ENCODE measurements at places on chromosomes 2 and 18.

GRCh38 chr2:111111101-111111755, 9.5 kb upstream of the BCL2L11 start:
- no peak for DNase-seq

DNA sequence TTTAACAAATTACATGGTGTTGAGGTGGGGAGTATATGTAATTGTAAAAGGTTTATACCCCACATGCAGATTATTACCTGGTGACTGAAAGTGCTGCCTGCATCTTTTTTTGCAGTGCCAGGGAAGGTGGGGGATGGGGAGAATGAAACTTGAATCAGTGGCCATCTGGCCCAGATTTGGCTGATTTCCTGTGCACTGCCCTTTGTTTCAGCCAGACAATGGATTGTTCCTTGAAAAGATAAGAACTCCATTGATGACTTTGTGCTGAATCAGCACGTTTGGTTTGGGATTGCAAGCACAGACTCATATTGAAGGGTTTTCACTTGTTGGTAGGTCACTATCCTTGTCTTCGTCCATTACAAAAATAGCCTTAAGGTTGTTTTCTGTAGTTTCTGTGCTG, 20.9 kb downstream of the GREB1L start:
- no peak for DNase-seq

DNA sequence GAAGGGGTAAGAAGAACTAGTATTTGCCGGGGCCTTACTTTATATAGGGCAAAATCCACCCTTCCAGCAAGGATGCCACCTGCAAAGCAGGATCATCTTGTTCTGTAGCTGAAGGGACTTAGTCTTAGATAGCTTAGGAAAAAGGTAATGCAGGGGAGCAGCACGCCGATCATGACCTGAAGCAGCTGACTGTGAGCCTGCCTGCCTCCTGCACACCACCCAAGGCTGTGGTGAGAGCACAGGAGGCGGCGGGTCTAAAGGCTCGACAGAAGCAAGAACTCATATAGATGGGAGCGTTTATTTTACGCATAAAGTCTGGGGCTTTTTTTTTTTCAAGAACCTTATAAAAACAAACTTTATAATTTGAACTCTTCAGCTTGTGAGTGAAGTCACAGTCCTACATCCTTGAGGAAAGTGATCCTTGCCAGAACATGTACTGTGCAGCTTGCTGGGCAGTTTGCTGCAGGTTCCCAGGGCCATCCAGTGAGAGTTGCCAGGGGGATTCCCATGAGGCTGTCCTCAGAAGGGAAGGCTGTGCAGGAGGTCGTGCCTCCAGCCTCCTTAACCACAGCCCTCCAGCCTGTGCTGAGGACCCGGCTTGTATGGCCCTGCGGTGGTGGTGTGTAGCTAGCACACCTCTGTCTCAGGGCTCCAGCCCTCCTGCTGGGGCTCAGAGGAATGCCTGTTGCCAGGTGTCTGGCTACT, 92.1 kb downstream of the RNF144A start:
- no peak for DNase-seq

DNA sequence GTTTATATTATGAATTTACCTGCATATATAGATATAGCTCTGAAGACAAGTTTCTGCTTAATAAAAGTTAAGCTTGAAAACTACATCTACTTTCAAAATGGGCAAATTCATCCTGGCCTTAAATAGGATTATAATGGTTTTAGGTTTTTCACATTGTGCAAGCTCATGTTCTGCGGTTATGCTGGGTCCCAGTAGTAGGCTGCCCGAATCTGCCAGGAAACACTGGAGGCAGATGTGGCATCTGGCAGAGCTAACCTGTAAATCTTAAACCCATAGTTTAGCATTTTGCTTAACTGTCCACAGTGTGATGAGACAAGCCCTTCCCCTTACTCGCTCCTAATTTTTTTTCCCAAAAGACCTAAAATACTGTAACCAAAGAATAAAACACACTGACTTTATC, 234.2 kb downstream of the TCF4 start:
- DNase-seq: no peak

- DNase-seq: no peak
Measured at GRCh38 chr2:128187032-128187654, 96.1 kb downstream of the UGGT1 start.

GRCh38 chr18:46042571-46043123, 29.4 kb downstream of the PSTPIP2 start:
- no peak for DNase-seq

- DNase-seq: no peak
Measured at GRCh38 chr2:45263147-45263546, 253.9 kb upstream of the SIX2 start.

- DNase-seq: no peak
Measured at GRCh38 chr2:227719641-227720040, 1.8 kb upstream of the SLC19A3 start.

- no peak for DNase-seq
Measured at GRCh38 chr2:146633159-146633558, 1211.7 kb upstream of the ACVR2A start.

DNA sequence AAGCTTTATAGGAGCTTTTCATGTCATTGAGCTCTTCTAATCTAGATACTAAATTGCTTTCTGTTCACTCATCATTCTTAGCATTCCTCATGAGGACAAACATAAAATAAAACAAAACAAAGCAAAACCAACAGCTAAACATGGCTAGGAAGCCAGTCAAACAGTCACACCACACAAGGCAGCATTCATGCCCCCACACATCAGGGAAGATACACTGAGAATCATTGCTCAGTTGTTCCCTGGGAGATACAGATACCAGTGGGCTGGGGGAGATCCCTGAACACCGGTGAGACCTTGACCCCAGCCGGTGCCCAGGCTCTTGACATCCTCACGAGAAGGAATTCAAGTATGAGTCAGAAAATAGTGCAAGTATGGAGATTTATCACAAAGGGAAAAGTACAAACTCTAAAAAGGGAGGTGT, 177.9 kb upstream of the ARL4C start:
- no peak for DNase-seq

DNA sequence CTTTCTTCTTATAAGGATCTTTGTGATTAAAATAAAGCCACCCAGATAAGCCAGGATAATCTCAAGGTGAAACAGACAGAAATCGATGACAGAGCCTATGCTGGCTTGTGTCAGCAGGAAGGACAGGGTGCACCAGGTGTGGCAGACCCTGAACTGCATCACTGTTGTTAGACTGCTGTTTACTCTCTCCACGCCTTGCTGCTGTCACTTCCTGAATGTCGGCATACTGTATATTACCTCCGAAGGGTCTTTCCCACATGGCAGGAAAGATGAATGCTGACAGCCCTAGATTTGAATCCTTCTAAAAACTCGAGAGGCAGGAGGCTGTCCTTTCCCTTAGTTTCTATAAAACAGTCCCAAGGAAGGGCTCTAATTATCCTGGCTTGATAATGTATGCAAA, 18.9 kb upstream of the TMEM163 start:
- DNase-seq: no peak

DNA sequence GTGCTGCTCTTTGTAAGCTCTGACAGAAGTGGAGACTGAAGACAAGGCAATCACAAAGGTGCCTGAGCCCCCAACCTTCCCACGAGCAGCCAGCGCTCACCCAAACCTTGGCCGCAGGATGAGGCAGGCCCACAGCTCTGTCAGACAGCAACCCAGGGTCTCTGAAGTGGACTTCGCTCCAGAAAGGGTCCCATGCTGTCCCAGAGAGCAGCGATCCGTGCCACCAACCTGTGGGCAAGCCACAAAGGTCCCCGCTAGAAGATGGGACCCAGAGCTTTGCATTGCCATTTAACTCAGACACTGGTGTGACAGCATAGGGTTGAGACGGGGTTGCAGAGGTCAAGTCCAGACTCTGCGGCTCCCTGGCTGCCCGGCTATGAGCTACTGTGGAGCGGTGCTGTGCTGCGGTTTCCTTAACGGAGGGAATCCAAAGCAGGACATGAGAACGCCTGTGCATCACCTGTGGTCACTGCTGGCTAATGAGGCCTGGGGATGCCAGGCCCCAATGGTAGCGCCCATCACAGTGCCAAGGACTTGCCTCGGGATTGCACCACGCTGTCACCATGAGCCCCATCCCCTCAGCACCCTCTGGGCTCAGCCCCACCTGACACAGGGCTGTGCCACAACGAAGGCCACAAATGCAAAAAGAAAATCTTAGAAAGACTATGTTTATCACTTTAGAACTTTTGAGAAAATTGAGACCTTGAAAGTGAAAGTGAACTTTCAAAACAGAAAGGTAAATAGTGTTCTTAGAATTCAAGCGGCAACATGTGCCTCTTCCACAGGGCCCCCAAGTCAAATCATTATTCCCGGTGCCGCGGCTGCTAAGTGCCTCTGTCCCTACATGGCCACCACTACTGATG, 103.4 kb downstream of the HDAC4 start:
- DNase-seq: no peak

GRCh38 chr2:76378140-76378539, 667.4 kb upstream of the GCFC2 start:
- DNase-seq: no peak

GRCh38 chr2:169716938-169717690, 16.5 kb upstream of the KLHL23 start:
- no peak for DNase-seq

GRCh38 chr18:37962316-37962966, 396.8 kb upstream of the CELF4 start:
- DNase-seq: no peak

DNA sequence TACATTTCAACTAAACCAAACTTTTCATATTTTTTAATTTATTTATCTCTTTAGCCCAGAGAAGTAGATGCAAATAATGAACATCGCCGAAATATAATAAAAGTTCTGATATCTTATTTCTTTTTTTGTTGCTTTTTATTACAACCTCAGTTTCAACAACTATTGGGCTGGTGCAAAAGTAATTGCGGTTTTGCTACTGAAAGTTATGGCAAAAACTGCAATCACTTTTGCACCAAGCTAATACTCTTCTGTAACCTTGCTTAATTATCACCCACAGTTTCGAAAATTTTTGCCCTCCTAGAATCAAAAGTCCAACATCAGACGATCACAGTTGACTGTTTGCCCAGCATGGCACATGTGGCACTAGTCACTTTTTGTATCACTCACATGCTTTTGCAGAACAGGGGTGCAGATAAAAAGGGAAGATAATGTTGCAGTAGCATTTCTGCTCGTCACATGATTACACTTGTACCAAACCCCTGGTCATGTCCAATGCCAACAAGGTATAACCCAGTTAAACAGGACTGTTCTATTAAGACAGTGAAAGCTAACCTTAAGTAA, 242.4 kb upstream of the GALNT5 start:
- DNase-seq: no peak

DNA sequence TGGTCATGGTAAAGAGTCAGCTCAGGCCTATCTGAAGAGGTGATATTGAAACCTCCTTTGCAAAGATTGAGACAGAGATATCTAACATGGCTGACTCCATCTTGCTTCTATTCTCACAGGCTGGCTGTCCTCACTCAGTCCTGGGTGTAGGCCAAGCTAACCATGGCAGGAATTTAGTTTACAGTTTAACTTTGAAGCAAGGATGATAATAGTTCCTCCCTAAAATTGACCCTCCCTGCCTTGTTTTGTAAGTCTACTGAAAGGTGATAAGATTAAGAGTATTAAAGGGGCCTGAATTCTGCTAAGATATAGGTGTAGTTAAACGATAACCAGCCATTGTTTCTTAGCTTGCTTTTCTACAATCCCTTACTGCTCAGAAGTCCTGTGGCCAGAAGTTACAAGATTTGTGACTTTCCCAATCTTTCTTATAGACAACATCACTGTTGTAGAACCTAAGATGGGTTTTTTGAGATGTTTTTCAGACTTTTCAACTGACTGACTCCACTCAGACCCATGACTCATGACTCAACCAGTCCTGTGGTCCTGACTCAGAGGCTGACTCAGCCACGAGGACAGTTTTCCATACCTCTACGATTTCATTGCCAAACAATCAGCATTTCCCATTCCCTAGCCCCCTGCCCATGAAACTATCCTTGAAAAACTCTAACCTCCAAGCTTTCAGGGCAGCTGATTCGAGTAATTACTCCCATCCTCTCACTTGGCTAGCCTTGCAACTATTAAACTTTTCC, 195.7 kb upstream of the SESTD1 start:
- DNase-seq: no peak

DNA sequence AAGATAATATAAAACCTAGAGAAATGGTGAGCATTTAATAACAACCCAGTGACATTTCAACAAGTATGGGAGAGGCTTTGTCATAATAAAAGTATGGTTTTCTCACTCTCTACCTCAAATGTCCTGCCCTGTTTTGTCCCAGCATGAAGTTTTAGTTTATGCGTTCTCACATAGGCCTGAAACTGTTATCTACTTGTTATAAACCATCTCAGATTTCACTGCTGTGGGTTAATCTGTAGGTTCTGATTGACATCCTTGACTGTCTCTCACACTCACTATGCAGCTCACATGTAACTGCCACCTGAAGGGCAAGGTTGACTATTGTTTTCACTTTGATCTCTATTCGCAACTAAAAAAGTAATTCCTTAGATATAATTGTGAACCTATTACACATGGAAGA, 44.9 kb downstream of the ZEB2 start:
- DNase-seq: no peak

GRCh38 chr2:101419096-101419663, 31.9 kb upstream of the CREG2 start:
- DNase-seq: no peak

DNA sequence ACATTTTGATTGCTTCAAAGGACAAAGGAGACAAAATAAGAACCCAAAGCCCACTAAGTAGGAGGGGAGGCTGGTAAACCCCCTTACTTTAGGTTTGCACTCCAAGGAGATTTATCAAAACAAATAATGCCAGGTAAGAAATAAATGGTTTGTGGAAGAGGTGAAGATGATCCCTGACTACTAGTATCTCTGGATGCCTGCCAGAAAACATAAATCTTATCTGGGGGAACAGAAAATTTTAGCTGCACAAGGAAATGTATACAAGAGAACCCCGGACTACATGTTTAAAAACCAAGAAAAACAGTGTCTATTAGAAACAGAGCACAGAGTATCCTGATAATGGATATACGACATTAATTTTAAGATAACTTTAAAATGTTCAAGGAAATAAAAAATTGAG, 114.1 kb downstream of the TRABD2A start:
- no peak for DNase-seq

GRCh38 chr2:241300000-241300399, 15.5 kb downstream of the HDLBP start:
- DNase-seq: peak; percentile 58

GRCh38 chr2:188527141-188527540, 235.5 kb downstream of the GULP1 start:
- DNase-seq: no peak

DNA sequence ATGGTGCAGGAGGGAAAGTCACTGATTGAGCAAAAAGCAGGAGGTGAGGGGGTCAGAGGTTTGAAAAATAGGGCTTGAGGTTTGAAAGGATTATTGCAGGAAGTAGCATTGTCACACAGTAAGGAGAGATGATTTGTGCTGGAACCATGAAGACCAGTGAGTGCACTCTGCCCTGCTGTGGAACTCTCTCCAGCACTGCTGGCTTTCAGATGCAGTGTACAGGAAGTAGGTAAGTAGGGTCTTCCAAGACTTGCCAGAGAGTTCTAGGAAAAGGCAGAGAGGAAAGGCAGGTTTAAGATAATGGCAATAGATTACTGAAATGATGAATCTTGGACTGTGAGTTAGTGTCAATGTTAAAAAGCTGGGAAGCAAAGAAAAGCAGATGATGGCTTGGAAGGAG, 11.2 kb downstream of the SP110 start:
- DNase-seq: no peak

All from activated T-cell treated with anti-CD3 and anti-CD28 coated beads, Interleukin-2, amount 50 U/mL, for 1 hour (primary cell).